ENCODE measurements at places on chromosomes 12 and 14. TPM values are rescaled to one million over a fixed set of nuclear protein-coding genes. Genes with fewer than 3 reads are reported as not detected.

Gene MSI1
- 21.9 TPM for polyA plus RNA-seq

Gene ADCY6
- 85.2 TPM for polyA plus RNA-seq

Gene NFATC4
- polyA plus RNA-seq = 72.6 TPM

Gene VWF
- polyA plus RNA-seq = 9.4 TPM

Gene CISTR
- not detected for polyA plus RNA-seq

Gene ZBTB42
- polyA plus RNA-seq = 4.7 TPM

Gene TROAP
- 22.4 TPM for polyA plus RNA-seq

Gene LRTM2
- 0.67 TPM for polyA plus RNA-seq

Gene SRP54
- 71.1 TPM for polyA plus RNA-seq

Gene PROX2
- polyA plus RNA-seq = 3.3 TPM

Gene CNTN1
- 31.4 TPM for polyA plus RNA-seq

Gene CCDC60
- polyA plus RNA-seq = 0.21 TPM

Gene CNOT2
- 130 TPM for polyA plus RNA-seq

Gene DTX1
- 12.2 TPM for polyA plus RNA-seq

Gene CCDC177
- 0.10 TPM for polyA plus RNA-seq

Gene VAMP1
- 10.7 TPM for polyA plus RNA-seq

Gene PTPRO
- polyA plus RNA-seq = 182 TPM

Gene KRT75
- not detected for polyA plus RNA-seq

Gene TRHDE
- polyA plus RNA-seq = 23.8 TPM

Gene LTB4R
- polyA plus RNA-seq = 7.2 TPM

Gene DHRS1
- polyA plus RNA-seq = 41.6 TPM

Gene GUCY2C
- 0.60 TPM for polyA plus RNA-seq

DNA sequence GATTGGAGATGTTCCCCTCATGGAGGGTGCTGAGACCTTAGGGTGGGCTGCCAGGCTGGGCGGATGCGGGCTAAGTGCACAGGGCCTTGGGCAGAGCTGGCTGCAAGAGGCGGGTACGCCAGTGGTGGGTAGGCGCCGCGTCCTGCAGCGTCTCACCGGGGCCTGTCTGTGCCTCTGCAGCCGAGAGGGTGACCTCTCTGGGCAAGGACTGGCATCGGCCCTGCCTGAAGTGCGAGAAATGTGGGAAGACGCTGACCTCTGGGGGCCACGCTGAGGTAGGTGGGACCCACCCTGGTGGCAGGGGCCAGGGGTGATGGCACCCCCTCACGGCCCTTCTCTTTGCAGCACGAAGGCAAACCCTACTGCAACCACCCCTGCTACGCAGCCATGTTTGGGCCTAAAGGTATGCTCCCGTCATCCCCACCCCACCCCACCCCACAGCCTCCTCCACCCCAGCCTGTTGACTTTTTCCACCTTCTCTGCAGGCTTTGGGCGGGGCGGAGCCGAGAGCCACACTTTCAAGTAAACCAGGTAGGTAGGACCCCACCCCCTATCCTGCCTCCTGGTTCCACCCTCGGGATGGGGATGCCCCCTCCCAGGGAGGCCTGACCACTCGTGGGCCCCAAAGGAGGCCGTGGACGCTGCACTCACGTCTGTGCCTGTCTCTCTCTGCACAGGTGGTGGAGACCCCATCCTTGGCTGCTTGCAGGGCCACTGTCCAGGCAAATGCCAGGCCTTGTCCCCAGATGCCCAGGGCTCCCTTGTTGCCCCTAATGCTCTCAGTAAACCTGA lies 1.5 kb downstream of the CRIP1 start:
- DNase-seq = no peak

- DNase-seq = no peak
Observed at GRCh38 chr12:125944446-125944845, 879.2 kb downstream of the AACS start.

DNA sequence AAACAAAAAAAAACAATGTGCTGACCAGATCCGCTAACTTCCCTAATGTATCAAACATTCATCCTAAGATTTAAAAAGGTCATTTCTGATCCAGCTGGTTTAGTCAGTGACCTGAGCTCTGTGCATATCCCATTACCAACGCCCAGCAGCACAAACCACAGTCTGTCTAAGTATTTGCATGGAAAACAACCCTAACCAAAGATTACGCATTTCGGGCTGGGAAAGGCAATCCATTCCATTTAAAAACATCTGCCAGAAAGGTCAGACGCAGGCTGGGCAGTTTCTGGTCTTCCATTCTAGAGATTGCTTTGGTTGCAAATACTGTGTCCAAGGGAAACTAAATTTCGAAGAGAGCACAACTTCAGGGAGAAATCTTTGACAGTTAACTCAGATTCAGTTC lies 234.9 kb downstream of the FLRT2 start:
- no peak for DNase-seq

- DNase-seq = no peak
Observed at GRCh38 chr14:69630360-69630759, 19.0 kb downstream of the SUSD6 start.

GRCh38 chr14:88535149-88535548 lies 19.7 kb downstream of the PTPN21 start:
- no peak for DNase-seq

- DNase-seq = no peak
Observed at GRCh38 chr12:46459111-46459510, 86.5 kb upstream of the SLC38A2 start.

DNA sequence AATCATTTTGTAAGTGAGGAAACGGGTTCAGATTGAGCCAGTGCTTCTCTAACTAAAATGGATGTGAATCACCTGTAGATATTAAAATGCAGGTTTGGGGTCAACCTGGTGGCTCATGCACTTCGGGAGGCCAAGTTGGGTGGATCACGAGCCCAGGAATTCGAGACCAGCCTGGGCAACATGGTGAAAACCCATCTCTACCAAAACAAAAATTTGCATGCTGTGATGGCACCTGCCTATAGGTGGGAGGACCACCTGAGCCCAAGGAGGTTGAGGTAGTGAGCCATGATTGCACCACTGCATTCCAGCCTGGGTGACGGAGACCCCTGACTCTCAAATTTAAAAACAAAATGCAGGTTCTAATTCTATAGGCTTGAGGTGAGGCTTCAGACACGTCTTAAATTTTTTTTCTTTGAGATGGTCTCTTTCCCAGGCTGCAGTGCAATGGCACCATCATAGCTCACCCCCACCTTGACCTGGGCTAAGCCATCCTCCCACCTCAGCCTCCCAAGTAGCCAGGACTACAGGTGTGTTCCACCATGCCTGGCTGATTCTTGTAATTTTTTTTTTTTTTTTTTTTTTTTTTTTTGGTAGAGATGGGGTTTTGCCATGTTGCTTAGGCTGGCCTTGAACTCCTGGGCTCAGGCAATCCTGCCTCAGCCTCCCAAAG lies 9.0 kb downstream of the TUBA1C start:
- DNase-seq = no peak

DNA sequence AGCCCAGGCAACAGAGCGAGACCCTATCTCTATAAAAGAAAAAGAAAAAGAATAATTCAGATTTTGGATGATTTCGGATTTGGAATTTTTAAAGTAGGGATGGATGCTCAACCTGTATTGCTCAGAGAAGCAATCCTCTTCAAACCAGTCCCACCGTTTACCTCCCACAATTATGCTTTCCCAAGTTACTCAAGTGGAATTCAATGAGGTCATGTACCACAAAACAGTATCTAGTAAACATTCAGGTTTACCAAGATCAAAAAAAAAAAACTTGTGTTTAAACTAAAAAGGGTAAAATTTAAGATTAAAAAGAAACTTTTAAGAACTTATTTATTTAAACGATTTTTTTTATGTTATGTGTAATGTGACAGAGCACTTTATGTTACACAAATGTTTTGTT lies 2.5 kb downstream of the KDM5A start:
- peak; percentile 23 for DNase-seq

DNA sequence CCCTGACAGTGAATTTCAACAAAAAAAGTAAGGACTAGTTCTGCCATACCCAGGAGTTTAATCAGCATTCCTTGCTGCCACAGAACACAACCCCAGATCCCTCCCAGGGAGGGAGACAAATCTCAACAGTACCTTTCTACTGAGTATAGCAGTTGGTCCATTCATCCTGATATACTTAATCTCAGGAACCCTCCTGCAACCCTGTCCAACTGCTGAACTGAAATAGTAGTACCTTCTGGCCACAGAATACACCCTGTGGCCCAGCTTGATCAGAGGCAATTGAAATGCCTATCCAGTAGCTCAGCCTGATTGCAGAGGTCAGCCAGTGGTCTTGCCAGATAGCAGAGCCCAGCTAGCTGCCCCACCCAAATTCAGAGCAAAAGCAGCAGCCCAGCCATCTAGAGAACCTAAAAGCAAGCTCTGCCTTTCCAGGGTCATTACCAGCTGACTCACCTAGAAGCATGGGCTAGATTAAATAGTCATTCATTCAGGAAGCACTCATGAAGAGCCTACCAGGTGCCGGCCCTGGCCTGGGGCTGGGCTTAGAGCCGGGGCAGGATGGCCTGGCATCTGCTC lies 40.0 kb upstream of the RHOJ start:
- DNase-seq = no peak

- DNase-seq = no peak
Observed at GRCh38 chr14:97080991-97081390, 283.8 kb downstream of the VRK1 start.

- DNase-seq = no peak
Observed at GRCh38 chr14:95683793-95684192, 2.4 kb upstream of the TCL1B start.

- DNase-seq = peak; percentile 39
Observed at GRCh38 chr12:30580344-30580743, 115.3 kb downstream of the IPO8 start.

DNA sequence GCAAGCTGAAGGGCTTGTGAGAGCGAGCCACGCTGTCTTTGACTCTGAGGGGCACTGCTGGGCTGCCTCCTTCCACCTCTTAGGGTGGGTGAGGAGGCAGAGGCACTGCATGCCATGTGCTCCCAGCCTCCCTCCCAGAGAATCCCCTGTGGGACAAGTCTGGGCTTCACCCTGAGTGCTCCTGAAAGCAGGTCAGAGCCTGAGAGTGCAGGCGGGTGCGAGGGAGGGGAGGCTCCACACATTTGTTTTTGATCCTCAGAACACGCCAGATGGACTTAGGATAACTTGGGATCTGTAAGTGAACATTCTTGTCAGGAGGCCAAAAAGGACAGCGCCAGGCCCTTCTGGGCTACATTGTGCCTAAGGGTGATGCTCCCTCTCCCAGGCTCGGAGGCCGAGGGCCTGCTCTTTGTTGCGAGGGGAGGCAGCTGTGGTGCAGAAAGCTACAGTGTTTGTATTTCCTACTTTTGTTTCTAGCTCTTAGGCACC lies 155.4 kb downstream of the TMX1 start:
- DNase-seq = no peak

- no peak for DNase-seq
Observed at GRCh38 chr14:98176892-98177291, 1095.1 kb downstream of the BCL11B start.

- no peak for DNase-seq
Observed at GRCh38 chr14:40347675-40348074, 915.4 kb upstream of the FBXO33 start.

GRCh38 chr14:61140872-61141271 lies 140.3 kb downstream of the TMEM30B start:
- no peak for DNase-seq

DNA sequence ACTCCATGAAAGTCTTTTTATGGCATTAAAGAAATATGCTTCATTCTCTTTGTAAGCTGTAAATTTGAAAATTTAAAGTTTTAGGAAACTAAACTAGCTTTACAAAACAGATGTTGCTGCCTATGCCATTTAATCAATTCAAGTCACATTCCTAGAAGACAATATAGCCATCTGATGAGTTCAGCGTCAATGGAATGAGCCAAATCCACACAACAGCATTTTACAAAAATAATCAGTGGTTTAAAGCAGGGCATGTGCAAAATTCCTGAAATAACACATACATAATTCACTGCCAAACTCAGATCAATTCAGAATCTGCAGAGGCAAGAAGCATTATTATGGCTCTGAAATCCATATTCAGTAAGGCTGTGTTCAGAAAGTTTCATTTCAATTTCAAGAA lies 75.6 kb downstream of the MED13L start:
- DNase-seq = no peak

- DNase-seq = no peak
Observed at GRCh38 chr14:53840444-53840843, 116.2 kb downstream of the BMP4 start.

GRCh38 chr14:32013083-32013482 lies 64.0 kb upstream of the ARHGAP5 start:
- DNase-seq = no peak

DNA sequence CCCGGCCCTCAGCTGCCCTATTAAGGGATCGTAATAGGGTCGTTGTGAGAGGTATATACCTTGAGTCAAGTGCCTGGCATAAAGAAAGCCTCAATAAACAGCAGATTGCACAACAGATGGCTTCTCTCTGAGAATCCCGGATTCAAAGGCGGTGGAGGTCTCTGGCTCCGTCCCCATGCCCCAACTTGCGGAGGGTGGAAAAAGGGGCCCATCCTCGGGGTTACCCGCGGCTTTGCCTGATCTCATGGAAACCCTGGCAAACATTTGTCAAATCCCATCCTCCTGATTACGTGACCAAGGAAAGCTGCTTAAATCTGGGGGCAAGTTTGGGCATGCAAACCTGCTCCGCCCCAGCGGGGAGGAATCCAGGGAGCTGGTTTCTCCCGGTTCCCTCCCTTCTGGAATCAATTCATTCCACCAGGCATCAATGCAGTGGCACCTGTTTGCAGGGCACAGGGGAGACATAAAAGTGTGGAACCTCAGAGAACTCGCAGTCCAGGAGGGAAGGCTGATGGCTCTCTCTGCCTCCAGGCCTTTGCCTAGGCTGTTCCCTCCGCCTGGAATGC lies 12.3 kb downstream of the TRPV4 start:
- no peak for DNase-seq

GRCh38 chr14:51533872-51534553 lies 117.7 kb upstream of the FRMD6 start:
- no peak for DNase-seq

DNA sequence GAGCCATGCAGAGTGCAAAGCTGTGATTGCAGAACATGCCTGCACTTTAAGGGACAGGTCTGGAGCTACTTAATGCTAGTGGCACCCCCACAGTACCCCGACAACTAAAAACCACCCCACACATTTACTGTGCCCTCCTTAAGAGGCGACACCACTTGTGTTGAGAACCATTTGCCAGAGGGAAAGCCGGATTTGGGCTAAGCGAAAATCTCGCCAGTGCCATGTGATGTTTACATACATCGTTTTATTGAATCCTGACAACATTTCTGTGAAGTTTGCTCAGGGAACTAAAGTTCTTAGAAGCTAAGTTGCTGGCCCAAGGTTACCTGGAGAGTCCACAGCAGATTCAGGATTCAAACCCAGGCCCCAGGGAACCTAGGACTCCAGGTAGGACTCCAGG lies 119.0 kb upstream of the FKBP4 start:
- no peak for DNase-seq

GRCh38 chr12:93812626-93813025 lies 135.5 kb downstream of the CRADD start:
- no peak for DNase-seq
